ENCODE measurements at places on chromosomes 1 and 21.

GRCh38 chr1:66464802-66465201 lies 69.2 kb upstream of the SGIP1 start:
- DNase-seq: peak; percentile 86

- peak; percentile 10 for DNase-seq
These were observed 32.3 kb downstream of the TBX19 start for GRCh38 chr1:168312718-168313604.

DNA sequence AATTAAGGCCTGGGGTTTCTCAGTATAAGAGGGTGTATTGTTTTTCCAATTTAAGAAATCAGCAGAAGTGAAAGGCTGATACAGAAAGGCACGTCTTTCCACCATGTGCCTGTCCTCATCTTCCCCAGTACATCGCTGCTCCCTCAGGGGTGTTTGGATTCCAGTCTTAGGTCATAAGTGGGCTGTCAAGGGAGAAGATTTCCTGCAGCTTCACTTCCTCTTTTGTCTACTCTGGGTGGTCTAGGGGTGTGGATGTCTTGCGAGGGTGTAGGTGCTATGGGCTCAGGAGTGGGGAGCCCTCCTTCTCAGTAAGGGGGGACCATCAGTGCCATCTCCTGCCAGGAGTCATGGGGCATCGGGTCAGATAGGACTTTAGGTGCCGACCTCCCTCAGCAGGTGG lies 999.8 kb upstream of the NCAM2 start:
- DNase-seq: no peak

DNA sequence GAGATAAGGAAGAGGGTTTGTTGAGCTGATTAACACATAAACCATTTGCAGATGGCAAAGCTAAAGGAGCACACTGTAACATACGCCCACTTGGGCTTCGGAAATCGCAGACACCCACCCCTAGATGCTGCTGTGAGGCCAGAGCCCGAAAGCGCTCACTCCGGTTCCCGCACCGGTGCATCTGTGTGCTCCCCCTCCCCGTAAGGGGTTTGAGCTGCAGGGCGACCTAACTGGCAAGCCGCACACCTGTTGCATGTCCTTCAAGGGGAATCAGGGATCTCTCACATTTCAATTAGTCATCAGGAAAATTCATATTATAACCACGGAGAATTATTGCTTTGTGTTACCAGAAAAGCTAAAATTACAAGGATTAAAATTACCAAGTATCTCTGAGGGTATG lies 1.4 kb upstream of the CFH start:
- DNase-seq: no peak

GRCh38 chr1:8848663-8849386 lies 29.7 kb downstream of the ENO1 start:
- peak; percentile 98 for DNase-seq

GRCh38 chr1:40047276-40047675 lies 6.7 kb downstream of the CAP1 start:
- DNase-seq: no peak

GRCh38 chr1:23194119-23194984 lies 22.9 kb downstream of the HTR1D start:
- DNase-seq: peak; percentile 89

DNA sequence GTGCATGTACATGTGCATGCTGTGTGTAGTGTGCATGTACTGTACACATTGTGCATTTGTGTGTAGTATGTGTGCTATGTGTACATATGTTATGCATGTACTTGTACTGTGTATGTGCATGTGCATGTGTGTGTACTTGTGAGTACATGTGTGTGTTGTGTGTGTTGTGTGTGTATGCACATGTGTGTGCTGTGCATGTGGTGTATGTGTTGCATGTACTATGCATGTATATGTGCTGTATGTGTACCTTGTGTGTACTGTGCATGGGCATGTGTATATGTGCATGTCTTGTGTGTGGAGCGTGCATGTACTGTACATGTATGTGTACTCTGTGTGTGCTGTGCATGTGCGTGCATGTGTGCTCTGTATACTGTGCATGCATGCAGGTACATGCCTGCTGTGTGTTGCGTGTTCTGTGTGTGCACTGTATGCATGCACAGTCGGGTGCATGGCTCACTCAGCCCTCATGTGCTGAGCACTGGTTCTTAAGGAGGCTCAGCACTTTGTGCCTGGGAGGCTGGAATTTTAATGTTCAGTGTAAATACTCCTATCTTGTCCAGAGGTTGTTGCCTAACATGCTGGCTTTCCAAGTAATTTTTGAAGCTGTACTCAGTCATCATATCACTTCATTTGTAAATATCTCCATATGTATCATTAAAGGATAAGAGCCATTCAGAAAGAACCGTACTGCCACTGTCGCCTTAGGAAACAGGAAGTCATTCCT lies 32.3 kb downstream of the SNAP47 start:
- DNase-seq: no peak

GRCh38 chr1:110674337-110675059 lies at the start of gene KCNA3:
KCNA3 (minus strand) TSS chr1:110674940; CDS start chr1:110674809, 131 bp downstream.
- DNase-seq: peak; percentile 49

DNA sequence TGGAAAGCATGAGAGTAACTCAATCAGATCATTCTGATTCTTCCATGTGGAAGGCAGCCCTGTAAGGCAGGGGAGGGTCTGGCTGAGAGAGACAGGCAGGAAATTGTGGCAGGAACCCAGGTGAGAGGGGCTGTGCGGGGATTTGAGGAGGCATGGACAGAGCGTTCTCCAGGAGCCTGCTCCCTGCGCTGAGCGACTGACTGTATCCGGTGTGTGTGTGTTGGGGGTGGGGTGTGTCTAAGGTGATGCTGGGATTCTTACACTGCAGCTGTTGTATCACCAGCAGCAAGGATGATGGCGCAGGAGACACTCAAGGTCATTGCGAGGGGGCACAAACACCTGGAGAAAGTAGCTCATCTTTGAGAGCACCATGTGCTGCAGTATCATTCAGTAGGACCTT lies 128.5 kb downstream of the RHOU start:
- no peak for DNase-seq

- peak; percentile 95 for DNase-seq
These were observed 19.8 kb upstream of the UAP1 start for GRCh38 chr1:162541619-162542141.

DNA sequence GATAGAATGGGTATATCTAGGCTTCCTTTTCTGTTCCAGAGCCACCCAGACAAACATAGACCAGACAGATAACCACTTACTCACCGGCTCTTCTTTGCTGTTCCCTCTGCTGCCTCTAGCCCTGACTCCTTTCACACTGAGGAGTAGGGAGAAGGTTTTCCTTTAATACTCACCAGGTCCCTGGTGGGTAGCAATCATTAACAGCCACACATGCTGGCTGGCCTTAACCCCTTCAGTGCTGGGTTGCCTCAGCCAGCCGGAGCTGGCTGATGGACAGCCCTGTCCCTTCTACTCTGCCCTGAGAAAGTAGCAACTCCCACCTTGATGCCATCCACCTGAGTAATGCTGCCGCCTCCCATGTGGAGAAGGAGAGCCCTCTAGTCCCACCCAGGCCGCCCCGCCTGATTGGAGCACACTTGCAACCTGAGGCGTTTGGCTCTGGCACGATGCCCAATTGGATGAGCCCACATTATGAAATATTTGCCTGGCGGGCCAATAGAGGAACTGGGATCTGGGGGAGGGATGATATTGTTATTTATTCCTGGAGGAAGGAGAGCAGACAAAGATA lies 71.6 kb downstream of the PLEKHA6 start:
- no peak for DNase-seq

DNA sequence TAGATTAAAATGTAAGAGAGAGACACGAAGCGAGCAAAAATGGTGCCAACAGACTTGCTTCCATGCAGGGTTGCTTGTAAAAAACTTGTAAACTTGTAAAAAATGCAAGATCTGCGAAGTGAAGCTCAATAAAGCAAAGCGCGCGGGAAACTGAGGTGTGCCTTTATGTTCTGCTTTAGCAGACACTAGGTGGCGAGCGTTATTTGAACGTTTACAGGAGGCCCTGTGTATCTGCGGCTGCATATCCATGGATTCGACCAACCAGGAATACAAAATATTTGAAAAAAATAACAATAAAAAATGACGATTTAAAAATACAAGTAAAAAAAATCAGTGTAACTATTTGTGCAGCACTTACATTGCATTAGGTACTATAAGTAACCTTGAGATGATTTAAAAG lies 1.5 kb downstream of the UBE2G2 start:
- DNase-seq: peak; percentile 41

DNA sequence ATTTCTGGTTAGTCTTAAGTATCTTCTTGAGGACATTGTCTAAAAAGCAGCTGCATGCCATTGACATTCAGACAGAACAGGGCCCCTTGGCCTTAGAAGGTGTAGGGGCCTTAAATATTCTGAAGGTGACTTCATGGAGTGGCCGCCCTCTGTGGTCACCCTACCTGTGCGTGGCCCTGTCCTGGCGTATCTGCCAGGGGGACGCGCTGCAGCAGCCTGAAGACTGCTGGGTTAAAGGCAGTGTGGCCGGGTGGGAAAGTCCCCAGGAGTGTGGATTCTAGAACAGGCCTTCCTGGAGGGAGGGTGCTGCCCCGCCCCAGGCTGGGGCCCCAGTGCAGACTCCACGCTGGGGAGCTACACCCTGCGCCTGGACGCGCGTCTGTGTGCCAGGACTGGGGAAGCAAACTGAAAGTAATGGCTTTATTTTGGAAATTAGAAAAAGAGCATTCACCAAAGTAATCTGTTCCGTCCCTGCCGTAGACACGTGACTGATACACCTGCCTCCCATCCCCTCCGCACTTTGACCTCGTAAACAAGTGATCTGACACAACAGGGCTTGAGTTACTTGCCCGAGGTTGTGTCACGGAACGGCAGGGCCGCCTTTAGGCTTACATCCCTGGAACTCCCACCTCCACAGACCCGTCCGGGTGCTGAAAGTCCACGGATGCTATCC lies 1.8 kb downstream of the AGPAT3 start:
- no peak for DNase-seq

GRCh38 chr1:166839600-166840308 lies 479 bp downstream of the POGK start:
- DNase-seq: peak; percentile 74

GRCh38 chr1:242427519-242427918 lies 97.0 kb downstream of the PLD5 start:
- DNase-seq: no peak

GRCh38 chr1:20551161-20551560 lies 1.2 kb upstream of the FAM43B start:
- DNase-seq: no peak

DNA sequence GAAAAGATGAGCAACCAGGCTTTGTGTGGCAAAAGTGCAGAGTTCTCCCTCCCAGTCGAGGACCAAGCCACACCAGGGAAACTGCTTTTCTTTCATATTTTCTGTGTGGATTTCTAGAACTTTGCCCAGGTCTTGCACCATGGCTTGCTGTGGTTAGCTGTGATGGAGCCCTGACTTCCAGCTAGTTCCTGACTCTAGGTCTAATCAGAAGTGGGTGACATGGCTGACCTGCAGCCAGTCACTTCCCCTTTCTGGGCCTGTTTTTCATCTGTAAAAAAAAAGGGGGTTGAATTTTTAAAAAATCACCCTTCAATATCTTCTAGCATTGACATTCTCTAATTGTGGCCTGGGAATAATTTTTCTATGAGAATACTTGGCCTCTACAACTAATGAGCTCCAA lies 491.2 kb upstream of the USP24 start:
- no peak for DNase-seq

DNA sequence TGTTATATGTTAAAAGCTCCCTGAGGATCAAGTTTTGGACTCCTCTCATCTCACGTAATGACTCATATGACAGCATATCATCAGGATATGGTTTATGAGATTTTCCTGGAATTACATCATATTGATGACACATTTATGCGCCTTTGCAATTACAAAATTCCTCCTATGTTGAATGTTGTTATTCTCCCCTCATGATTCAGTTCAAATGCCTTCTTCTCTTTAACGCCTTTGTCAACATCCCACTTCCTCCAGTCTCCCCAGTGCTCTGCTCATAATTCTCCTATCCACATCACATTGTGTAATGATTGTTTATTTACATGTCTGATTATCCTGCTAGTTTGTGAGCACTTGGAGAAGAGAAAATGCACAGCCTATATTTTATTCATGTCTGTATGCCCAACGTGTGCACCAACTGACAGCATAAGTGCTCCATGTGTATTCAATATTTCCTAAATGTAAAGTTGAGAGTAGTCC lies 80.9 kb upstream of the BACH1 start:
- DNase-seq: peak; percentile 62

DNA sequence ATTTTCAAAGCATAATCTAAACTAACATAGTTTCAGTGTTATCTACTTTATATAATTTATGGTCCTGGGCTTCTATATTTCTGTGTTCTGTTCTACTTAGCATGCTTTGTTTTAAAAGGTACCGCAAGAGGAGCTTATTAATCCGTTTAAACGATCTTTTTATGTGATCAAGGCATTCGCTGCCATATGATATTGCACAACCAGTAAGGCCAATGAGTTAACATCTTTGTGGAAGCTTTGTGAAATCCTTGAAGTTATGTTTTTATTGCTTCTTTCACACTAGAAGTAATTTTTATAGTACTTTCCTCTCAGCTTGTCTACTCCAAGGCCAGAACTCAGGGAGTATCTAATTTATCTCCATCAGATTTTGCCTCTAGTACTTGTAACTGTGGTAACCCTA lies 8.9 kb downstream of the LRRC8C start:
- DNase-seq: no peak

DNA sequence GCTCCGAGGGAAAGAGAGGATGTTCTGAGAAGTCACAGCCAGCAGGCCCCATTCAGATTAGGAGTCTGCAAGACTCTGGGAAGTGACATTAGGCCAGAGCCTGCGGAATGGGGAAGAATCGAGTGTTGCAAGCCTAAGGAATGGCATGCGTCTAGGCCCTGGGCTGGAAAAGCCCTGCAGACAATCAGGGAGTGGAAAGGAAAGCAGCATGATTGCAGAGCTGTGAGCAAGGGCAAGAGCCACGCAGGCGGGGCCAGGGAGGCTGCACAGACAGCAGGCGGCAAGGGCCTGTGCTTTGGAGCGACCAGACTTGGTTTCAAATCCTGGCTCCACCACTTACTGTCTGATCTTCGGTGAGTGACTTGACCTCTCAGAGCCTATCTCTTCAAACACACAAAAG lies 118.2 kb downstream of the RRAGC start:
- DNase-seq: no peak

- no peak for DNase-seq
These were observed 19.1 kb downstream of the DDAH1 start for GRCh38 chr1:85445906-85446305.

GRCh38 chr1:246647513-246647912 lies 76.7 kb upstream of the SCCPDH start:
- peak; percentile 33 for DNase-seq

GRCh38 chr1:6783221-6783620 lies 2.0 kb upstream of the CAMTA1 start:
- no peak for DNase-seq

DNA sequence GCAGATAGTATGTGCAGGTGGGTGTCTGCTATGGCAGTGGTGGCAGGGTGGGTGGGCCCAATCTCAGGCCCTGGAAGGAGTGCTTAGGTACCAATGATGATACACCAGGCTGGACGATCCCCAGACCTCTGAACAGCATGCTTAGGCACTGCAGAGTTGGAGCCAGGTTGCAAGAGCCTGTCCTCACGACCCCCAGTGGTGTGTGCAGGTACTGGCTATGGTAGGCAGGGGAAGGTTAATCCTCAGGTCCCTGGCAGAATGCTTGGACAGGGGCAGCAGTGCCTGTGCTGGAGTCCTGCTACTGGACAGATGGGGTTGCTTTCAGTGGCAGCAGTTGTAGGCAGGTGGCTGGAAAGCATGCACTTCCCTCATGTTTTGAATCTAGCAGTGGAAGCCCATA lies 100.5 kb upstream of the NEK7 start:
- DNase-seq: no peak

Data from astrocyte of the hippocampus (primary cell).